ENCODE measurements at places on chromosomes 7 and 10.

- no peak for DNase-seq
Observed at GRCh38 chr7:139799586-139799985, 21.8 kb upstream of the HIPK2 start.

GRCh38 chr10:63288170-63288569 lies 155.0 kb downstream of the NRBF2 start:
- DNase-seq, result no peak

DNA sequence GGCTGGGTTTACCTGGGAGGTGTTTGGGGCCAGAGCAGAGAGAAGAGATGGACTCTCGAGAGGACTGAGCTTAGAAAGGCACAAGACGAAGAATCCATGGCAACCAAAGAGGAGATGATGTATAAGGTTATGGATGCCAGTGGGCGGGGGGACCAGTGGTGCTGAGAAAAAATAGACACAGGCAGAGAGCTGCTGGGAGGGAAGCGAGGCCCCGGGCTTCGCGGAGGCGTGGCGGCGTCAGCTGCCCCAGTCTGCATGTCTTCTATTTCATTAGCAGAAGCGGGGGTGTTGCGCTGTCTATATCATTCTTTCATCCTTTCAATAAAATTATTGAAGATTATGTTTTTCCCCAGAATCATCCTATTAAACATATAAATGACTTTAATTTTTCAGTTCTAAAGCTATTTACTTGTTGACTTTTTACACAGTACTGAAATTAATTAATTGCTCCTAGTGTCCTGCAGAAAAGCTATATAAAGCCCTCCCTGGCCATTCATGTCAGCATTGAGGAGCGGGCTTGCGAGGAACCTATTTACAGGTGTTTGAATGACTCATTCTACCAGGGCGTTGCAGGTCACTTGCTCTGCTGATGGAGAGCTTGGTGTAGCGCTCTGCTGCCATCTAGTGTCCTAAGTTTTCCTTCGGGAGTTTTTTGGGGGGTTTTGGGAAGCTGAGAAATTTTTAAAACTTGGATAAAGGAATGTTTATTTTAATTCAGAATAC lies 42.9 kb upstream of the BHLHA15 start:
- no peak for DNase-seq

- DNase-seq, result no peak
Observed at GRCh38 chr10:113364227-113364626, 188.6 kb upstream of the HABP2 start.

GRCh38 chr7:45884136-45884535 lies 4.2 kb upstream of the IGFBP1 start:
- no peak for DNase-seq

DNA sequence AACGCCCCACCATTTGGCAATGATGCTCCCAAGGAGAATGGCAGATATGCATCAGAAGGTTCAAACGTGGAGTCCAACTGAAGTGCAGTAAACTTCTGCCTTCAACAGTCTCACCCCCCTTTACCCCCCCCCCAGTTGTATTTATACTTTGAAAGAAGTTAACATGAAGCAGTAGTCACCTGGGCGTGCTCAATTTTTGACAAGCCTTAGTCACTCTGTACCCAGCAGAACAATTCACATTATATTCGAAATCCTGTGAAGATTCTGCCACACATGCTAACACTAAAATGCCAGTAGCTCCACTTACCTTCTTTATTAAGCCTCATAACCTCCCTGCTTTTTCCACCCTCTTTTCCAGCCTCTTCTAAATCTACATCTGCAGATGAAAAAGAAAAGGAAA lies 894 bp downstream of the ATXN7L1 start:
- no peak for DNase-seq

DNA sequence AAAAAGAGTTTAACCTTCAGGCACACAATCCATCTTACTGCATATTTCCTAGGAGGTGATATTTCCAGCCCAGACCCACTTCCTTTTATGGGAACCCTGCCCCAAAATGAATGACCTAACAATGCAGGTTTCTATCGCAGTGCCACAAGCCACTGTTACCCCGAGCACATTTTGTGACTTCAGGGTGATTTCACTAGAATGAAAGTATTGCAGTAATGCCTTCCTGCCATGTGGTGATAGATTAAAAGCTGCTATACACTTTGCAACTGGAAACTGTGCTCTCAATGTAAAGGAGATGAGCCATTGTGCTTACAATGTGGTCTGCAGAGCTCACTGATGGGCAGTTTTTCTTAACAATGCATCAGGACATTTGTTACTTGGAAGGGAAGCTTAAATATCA lies 90.5 kb upstream of the RSU1 start:
- no peak for DNase-seq

DNA sequence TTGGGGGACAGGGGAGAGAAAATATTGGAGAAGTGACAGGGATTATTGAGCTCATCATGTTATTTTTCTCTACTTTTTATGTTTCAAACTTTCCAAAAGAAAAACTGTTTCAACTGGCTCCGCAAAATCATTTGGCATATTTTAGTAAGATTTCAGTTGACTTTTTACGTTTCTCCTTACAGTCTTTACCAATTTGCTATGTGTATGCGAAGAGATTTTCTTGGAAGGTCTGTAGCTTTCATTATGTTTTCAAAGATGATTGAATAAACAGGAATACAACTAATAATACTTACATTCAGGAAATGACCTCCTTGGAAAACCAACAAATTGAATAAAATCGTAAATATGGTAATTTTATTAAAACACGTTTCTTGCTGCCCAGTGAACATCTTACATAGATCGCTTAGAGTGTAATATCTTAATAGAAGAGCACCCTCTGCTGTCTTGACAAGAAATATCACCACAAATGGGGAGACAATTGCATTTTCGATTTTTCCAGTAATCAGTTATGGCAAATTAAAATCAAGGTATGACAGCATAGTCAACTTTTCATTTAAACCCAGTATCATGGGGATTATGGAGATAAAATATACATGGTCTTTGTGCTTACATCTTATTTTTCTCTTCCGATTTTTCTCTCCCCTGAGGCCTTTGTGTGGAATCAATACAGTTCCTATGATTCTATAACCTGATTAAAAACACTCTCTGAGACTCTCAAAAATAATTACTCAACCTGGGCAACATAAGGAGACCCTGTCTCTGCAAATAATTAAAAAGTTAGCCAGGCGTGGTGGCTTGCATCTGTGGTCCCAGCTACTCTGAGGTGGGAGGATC lies 43.1 kb downstream of the MBL2 start:
- DNase-seq, result no peak

DNA sequence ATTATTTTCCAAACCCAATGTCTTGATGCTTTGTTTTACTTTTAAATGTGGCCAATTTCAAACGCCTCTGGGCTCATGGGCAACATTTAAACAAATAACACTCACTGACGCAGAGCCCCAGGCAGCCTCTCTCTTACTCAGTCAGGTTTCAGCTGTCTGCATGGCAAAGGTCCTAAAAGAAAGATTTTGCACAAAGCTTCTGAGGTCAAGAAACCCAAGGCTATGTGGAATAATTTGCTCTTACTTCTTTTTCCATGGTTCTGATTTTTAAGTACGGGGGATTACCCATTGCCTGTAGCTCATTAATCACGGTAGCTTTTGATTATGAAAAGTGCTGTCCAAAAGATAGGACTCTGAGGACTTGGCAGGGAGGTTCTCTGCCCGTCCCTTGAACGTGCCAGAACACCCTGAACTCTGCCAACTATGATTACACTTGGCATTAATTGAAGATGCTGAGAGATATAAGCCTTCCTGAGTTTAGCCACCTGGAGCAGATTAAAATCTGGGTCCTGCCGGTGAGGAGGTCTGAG lies 14.1 kb upstream of the MSRB2 start:
- no peak for DNase-seq

GRCh38 chr10:99276848-99277486 lies 41.3 kb upstream of the HPSE2 start:
- no peak for DNase-seq

DNA sequence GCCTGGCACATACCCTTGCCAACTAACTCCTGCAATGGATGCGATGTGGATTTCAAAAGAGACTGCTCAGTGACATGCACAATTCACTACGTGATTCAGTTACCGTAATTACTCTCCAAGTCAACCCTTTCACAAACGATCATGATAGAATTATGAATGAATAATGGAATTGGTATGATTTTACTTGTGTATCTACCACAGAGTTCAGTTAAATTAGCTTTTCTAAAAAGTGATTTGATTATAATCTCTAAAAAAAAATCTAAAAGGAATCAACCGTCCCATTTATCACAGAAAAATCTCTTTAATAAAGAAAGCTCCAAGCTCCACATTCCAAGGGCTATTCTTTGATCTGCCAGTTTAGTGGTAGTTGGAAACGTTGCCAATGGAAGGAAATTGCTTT lies 30.4 kb upstream of the RSU1 start:
- DNase-seq, result no peak

- no peak for DNase-seq
Observed at GRCh38 chr7:40698214-40698920, 563.6 kb downstream of the SUGCT start.

DNA sequence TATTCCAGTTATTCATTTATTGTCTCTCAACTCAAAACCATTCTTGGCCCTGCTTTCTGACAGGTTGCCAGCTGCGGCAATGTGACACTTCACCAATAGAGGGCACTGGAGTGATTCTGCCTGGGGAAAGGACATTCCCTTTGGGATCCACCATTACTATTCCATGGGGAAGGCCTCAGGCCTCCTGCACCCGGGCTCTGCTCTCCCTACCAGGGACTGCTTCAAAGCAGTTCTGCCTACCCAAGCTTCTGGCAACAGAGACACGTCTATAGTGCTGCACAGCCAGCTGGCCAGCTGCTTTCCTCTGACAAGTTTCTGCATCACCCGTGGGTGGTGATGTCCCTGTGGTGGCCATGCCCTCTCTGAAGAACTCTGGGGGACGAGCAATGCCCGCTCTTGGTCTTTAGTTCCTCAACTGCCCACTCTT lies 163.8 kb downstream of the ELMO1 start:
- no peak for DNase-seq

- DNase-seq, result no peak
Observed at GRCh38 chr10:70232859-70233108, 445 bp downstream of the PPA1 start.

DNA sequence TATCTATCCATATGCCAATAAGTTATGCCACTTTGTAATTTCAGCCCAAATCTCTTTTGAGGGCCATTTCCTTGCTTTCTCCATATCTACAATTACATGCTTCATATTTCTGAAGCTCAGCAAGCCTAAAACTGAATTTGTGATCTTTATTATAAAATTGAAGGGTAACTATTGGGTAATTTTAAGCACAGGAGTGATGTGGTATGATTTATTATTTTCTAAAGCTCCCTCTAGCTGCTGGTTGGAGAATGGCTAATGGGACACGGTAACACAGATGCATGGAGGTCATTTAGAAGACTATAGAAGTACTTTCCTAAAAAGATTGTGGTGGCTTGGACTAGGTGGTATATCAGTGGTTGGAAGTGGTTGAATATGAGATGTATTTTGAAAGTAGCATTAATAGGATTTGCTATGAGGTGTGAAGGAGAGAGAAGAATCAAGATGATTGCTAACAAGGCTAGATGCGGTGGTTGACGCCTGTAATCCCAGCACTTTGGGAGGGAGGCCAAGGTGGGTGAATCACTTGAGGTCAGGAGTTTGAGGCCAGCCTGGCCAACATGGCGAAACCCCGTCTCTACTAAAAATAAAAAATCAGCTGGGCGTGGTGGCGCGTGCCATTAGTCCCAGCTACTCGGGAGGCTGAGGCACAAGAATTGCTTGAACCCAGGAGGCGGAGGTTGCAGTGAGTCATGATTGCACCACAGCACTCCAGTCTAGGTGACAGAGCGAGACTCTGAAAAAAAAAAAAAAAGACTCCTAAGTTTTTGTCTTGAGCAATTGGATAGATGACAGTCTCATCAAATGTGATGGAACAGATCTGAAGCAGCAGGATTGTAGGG lies 13.9 kb downstream of the KLHDC10 start:
- DNase-seq, result no peak

GRCh38 chr10:88108115-88108610 lies 244.7 kb downstream of the PTEN start:
- DNase-seq, result no peak

GRCh38 chr7:104894726-104895521 lies 119.1 kb upstream of the KMT2E start:
- DNase-seq, result no peak

DNA sequence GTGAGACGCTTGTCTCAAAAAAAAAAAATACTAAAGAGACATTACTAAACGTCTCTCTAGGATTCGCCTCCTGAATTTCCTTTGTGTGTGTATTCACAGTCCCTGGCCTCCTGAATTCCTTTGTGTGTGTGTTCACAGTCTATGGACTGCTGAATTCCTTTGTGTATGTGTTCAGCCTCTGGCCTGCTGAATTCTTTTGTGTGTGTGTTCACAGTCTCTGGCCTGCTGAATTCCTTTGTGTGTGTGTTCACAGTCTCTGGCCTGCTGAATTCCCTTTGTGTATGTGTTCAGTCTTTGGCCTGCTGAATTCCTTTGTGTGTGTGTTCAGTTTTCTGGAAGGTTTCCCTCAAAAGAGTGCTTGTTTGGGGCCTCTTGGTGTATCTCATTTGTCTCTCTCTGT lies 8.2 kb downstream of the BMS1 start:
- DNase-seq, result no peak

- no peak for DNase-seq
Observed at GRCh38 chr7:26705567-26705966, 158.8 kb downstream of the SKAP2 start.

GRCh38 chr10:104309980-104310978 lies 28.0 kb downstream of the ITPRIP start:
- DNase-seq, result no peak

GRCh38 chr10:74825371-74826141 lies 844 bp upstream of the KAT6B start:
- DNase-seq, result no peak

DNA sequence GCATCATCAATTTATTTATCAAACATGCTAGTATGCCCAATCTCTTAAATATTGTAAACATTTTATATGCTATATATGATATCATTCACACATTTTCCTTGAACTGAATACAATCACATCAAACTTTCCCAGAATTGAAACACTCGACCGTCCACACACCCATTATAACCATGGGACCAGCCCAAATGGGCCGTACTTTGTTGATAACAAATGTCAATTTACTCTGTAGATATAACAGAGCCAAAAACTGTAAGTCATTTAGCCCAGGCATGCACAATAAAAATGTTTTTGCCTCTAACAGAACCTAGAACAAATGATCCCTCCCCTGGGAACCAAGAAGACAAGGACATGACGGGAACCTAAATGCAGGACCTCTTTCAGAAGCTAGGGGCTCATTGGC lies 683 bp upstream of the ANKRD22 start:
- DNase-seq, result no peak

GRCh38 chr7:538764-539685 lies 19.4 kb upstream of the PDGFA start:
- DNase-seq, result no peak

DNA sequence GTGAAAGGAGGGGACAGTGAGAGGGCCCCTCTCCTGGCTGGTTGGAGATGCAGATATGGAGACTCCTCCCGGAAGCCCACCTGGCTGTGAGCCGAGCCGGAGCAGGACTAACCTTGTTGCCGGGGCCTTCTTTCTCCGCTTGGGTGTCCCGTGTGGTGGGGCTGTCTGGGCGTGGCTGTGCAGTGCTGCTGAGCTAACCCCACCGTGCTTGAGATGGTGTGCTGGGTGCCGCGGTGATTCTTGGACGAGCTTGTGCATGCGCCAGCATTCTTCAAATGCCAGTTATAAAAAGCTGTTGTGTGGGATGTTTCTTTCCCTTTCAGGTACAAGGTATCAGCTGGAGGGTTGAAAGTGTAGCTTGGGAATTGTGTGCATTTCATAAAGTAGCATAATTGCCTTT lies 48.8 kb downstream of the DAGLB start:
- DNase-seq, result no peak

- no peak for DNase-seq
Observed at GRCh38 chr10:80443531-80443974, 10.6 kb upstream of the TSPAN14 start.

- DNase-seq, result no peak
Observed at GRCh38 chr10:27743877-27744801, 1.5 kb downstream of the MKX start.
